ENCODE measurements at places on chromosomes 11 and 22. TPM values are rescaled to one million over a fixed set of nuclear protein-coding genes. Genes with fewer than 3 reads are reported as not detected.
A peak's percentile ranks its signal among the peaks of the same experiment; 100 is the strongest.

The OR8D1 gene
- total RNA-seq: not detected

The DCHS1 gene
- total RNA-seq: 0.45 TPM

The MYOD1 gene
- not detected for total RNA-seq

The NXPE4 gene
- not detected for total RNA-seq

The MGAT3 gene
- 11.5 TPM for total RNA-seq

The ANKK1 gene
- total RNA-seq: not detected

The PRAME gene
- total RNA-seq: 1,138 TPM

The C1QTNF5 gene
- 0.47 TPM for total RNA-seq

The IGLL1 gene
- not detected for total RNA-seq

The LMNTD2 gene
- 3.9 TPM for total RNA-seq

The MS4A4E gene
- total RNA-seq: 0.33 TPM

The SCGB1D2 gene
- not detected for total RNA-seq

- no peak for DNase-seq
These were observed 90.3 kb downstream of the TBC1D22A start for GRCh38 chr22:46852771-46853170.

DNA sequence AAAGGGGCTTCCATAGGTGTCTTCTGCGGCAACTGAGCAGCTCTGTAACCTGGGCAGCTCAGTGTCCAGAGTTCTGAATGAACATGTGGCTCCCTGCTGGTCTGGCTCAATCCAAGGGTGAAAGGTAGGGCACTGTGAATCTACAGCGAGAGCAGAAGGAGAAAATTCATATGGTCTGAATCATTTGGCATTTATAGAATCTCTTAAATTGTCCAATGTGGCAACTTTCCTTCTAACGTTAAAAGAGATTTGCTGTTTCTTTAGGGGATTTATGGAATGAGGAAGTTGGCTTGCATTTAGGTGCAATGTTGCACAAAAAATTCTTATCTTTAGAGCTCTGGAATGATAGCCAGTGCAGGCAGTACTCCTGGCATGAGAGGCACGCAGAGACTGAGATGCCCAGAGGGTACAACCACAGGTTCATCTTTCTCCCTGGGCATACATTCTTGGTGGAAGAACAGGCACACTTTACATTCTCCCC lies 17.0 kb downstream of the ATXN10 start:
- DNase-seq: no peak

GRCh38 chr11:114448749-114449482 lies 9.6 kb downstream of the REXO2 start:
- no peak for DNase-seq

DNA sequence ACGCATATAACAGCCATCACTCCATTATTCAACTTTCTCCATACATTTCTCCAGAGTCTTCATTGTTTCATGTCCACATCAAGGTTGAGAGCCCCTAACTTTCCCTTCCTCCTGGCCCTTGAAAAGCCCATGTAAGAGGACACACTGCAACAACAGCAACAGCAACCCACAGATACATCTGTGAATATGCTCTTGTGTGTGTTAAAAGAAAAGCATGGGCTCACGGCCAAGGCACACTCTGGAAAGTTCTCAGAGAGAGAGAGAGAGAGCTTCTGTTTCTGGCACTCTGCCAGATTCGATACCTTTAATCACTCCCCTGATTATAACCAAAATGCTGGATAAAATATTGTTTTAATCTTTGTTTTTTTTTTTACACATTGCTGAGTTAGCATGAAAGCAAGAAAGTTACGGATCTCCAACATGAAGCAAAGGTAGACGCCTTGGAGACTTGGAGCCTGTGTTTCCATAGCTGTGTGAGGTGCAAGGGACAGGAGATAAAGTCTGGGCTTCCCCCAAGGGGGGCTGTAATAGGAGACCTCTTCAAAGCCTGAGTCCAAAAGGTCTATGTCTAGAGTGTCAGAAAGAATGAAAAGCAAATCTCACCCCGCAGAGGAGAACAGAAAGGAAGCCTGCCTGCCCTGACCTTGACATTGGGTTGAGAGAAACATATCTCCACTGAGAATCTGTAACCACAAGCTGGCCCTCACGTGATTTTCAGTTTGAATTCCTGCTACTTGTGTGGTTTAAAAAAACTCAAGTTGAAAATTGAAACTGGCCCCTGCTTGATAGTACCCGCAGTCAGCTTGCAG lies 33.7 kb upstream of the MPPED1 start:
- no peak for DNase-seq

- DNase-seq: peak; percentile 47
These were observed 10.2 kb upstream of the POU2F3 start for GRCh38 chr11:120229451-120230424.

GRCh38 chr22:30320021-30320556 lies 6.7 kb downstream of the TBC1D10A start:
- no peak for DNase-seq

DNA sequence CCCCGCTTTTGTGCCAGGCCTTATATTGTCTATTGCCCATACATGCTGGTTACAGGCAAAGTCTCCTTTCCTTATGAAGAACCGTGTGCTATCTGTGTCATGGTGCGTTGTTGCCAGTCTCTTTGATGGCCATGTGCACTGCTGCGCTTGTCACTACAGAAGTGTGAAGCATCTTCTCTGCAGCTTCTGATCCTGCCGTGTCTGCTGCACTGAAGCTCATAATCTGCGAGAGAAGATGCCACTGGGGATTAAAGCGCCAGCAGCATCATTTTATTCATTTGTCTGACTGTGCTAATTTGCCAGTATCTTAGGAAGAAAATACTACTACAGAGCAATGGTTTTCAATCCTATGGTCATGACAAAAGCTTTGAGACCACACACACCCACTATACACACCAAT lies 330.1 kb downstream of the FAT3 start:
- no peak for DNase-seq

- DNase-seq: no peak
These were observed 60.0 kb downstream of the GLYATL1 start for GRCh38 chr11:58999291-58999680.

DNA sequence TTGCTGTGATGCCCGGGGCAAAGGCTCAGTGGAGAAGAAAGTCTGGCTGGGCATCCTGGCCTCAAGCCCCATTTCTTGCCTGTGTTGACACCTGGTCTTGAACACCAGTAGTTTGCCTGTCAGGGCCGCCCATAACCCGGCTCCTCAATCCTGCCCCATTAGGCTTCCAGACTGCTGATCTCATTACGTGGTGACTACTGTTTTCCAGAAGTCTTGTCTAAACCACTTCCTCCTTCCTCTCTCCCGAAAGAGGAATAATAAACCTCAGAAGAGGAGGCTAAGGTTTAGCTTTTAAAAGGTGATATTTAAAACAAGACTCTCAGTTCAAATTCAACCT lies 97.7 kb downstream of the CD44 start:
- no peak for DNase-seq

- DNase-seq: no peak
These were observed 4.8 kb upstream of the SUN2 start for GRCh38 chr22:38760477-38761201.

DNA sequence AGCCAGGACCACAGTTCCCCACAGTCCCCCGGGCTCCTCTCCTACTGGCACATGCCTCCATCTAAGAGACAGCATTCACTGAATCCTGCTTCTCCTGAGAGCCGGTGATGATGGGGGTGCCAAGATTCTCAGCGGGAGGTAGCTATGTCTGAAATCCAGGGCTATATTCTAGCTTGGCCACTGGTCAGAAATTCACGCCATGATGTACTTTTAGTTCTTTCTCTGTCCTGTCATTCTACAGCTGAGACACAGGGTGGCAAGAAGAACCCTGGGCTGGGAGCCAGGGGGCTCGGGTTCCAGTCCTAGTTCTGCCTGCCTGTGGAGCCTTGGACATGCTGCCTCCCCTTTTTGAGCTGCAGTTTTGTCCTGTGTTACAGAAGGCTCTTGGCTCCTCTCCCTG lies 59.2 kb upstream of the PHOX2A start:
- no peak for DNase-seq

- DNase-seq: no peak
These were observed 214.5 kb upstream of the UBASH3B start for GRCh38 chr11:122440811-122441665.

- DNase-seq: no peak
These were observed 72.0 kb downstream of the CD44 start for GRCh38 chr11:35210876-35211546.

DNA sequence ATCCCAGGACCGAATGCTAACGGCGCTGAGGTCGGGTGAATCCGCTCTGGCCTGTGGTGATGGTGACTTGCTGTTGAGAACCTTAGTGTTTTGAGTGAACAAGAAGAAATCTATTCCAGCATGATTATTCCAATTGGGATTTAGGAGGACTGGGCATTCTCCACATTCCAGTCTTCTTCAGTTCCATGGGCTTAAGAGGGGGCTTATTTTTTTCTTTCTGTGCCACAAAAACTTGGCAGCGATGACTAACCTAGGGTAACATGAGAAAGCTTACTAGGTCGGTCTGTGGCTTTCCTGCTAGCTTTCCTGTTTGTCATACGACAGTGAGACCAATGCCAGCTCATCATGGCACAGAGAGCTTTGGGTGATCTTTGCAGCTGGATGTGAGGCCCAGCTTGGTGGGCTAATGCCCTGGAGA lies 62.9 kb upstream of the ATXN10 start:
- DNase-seq: no peak

DNA sequence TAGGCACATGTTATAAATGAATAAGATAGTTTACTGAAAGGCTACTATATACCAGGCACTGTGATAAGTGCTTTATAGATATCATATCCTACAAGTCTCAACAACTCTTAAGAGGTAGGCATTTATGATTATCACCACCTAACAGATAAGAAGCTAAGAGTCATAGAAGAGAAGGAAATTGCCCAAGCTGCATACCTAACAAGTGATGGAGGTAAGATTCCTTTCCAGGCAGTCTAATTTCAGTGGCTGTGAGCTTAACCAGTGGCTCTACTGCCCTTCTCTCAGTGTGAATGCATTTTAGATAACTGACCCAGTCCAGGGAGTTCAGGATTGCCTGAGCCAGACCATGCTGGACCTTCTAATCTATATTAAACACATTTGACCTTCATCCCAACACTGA lies 39.2 kb downstream of the HEPHL1 start:
- DNase-seq: no peak

DNA sequence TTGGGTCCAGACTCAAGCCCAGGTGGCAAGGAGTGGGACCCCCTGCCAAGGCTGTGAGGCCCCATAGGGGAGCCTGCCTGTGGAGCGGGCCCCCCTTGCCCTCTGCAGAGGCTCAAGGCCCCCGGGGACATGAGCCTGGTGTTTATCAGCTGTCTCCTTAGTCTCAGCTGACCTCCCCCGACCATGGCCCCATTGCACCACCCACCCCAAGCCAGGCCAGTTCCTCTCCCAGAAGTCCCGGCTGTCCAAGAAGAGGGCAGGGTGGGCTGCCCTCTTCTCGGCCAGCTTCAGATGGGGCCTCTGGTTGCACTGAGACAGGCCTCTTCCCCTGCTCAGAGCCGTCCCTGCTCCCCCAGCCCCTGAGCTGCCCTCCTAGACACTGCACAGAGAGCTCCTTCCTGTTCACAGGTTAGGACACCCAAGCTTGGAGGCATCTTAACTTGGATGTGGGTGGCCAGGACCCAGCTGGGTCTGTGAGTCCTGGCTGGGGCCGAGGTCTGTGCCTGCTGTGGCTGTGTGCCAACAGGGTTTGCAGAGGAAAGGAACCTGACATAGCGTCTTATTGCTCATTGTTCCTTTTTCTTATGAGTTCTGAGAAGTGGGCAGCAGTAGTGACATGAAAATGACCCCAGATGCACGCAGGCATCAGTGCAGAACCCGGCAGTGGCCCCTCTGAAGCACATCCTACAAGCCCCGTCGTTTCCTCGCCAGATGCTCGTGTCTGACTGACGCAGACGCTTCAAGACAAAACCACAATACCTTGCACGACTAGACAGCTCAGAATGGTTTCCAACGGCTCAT lies 5.4 kb downstream of the TRABD start:
- no peak for DNase-seq

DNA sequence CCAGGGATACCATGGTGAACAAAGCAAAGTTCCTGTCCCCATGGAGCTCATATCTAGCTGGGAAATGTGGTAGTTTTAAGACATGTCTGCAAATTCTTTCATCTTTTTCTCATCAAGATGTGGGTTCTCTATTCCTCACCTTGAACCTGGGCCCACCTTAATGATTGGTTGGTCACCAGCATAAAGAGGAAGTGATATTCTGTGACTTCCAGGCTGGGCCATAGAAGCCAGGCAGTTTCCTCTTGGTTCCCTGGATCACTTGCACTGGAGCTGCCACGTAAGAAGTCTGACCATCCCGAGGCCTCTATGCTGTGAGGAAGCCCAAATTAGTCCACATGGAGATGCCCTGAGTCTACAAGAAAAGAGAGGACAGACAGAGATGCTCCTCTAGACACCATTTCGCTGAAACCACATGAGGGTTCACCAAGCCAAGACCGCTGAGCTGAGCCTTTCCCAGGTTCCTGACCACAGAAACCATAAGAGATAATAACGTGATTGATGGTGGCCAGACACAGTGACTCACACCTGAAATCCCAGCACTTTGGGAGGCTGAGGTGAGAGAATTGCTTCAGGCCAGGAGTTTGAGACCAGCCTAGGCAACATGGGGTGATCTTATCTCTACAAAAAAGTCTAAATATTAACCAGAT lies 119.5 kb upstream of the ISX start:
- no peak for DNase-seq

DNA sequence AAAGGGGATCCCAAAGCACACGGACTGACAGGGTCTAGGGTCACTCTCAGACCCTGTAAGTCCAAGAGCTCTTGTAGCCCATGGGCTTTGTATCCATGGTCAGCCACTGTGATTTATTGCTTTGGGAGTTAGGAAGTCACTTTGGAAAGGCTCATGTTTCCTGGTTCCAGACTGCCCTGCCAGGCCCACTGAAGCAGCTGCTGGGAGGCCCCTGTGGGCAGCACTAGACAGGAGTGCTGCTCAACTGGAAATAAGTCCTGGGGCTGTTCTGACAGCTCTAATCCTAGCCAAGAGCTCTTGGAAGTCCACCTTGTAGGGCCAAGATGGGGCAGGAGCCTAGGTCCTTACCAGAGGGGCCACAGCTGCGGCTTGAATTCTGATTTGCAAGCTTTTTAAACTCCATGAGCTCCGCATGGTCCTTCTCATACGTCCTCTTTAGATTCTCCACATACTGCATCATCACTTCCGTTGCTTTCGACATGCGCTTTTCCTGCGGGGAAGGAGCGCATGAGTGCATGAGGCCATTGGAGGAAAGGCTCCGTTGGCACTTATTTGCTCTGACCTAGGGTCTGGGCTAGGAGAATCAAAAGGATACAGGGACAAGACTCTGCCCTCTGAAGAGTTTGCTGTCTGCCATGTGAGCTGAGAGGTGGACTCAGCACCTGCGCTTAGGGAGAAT lies 32.2 kb upstream of the LYVE1 start:
- no peak for DNase-seq

DNA sequence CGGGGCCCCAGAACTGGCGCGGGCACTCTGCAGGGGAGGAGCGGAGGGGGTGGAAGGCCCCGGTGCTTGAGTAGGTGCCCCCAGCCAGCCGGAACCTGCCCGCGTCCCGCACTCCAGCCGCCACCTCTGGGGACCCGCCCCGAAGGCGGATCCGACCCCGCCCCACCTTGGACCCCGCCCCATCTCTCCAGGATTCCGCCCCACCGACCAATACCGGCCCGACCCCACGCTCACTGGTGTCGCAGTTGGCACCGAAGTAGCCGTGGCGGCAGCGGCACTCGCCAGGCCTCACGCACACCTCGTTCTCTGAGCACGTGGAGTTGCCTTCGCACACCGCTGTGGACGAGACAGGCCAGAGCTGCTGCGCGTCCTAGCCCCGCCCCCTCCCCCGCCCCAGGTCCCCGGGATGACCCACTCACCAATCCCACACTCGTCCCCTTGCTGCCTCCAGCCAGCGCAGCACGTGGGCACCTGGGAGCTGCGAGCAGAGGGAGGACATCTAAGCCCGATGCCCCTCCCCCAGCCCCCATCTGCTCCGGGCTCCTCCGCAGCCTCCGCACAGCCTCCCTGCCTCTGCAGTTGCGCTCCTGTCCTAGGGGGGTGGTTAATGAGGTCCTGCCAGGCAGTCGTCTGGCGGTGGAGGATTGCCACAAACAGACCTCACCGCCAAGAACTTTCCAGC lies 6.0 kb downstream of the SCARF2 start:
- peak; percentile 86 for DNase-seq

Data from K562 (cell line).